ENCODE measurements at places on chromosomes 11 and 22.

GRCh38 chr11:112267188-112267591, 6.5 kb upstream of the PLET1 start:
- DNase-seq, result no peak

GRCh38 chr22:46220921-46221320, 29.2 kb downstream of the CDPF1 start:
- DNase-seq, result no peak

- no peak for DNase-seq
These were observed 125.7 kb downstream of the WT1 start for GRCh38 chr11:32309530-32310213.

DNA sequence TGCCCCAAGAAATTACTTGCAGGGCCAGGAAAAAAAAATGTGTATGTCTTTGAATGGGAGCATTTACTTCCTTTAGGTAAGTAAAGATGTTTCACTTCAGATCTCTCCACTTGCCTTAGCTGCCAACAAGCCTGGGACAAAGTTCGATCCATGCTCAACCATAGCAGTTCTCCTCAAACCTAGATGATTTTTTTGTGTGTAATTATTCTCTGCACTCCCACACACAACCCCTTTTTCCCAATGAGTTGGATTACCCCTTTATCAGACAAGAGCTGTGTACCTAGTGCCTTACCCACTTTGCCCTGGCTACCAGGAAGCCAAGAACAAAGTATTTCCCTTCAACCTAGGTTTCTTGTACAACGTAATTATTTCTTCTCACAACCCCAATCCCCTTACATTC, 35.6 kb downstream of the TPBGL start:
- DNase-seq, result no peak

- DNase-seq, result no peak
These were observed 115.6 kb upstream of the ZBED5 start for GRCh38 chr11:10973416-10973815.

DNA sequence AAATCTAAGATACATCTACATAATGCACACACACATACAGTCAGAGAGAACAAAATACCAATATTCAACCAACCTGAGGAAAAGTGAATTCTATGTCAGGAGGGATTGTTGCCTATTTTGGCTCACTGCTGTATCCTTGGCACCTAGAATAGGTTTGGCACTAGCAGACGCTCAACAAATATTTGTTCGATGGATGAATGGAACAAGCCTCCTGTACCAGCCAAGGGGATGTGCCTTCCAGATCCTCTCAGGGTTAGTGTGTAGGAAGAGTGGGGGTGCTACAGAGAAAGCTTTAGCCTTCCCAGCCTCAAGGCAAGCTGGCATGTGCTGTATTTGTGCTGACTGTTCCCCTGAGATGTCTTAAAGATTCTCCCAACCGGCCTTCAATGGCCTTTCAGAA, 23.3 kb upstream of the POU2AF1 start:
- DNase-seq, result no peak

Measured in SW 1271 (cell line).